ENCODE measurements at places on chromosomes 5 and 9.

DNA sequence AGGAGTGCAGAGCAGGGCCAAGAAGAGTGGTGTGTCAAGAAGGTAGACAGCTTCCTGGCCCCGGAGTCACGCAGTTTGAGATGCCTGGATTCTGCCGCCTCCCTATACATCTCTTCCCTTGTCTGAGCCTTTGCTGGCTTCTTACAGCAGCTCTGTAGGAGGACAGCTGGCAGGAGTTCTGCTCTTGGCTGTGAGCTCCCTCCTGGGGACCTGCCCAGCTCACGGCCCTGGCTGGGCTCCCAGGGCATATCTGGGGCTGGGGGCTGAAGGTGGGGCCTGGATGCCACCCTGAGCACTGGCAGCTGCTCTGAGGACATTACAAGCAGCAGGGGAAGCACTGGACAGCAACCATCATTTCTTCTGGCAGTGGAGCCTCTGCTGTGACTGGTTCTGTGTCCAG lies 786 bp upstream of the TSSK1B start:
- DNase-seq = no peak

- no peak for DNase-seq
Measured at GRCh38 chr9:36686471-36686870, 113.8 kb downstream of the MELK start.

DNA sequence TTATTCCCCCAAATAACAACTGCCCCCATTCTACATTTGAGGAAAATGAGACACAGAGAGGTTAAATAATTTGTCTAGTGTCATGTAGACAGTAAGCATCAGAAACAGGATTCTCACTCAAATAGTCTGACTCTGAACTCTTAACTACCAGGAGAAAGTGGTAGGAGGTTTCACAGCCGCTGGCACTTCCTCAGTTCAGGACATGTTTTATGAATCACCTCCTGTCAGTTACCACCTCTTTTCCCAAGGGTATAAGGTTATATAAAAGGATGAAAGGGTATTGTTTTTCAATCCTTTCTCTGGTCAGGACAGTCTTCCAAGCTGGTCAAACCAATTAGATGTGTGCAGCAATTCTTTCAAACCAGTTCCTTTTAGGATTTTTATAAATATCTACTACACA lies 52.1 kb downstream of the TSSK1B start:
- no peak for DNase-seq

GRCh38 chr9:4686112-4686511 lies 6.7 kb downstream of the CDC37L1 start:
- no peak for DNase-seq
